ENCODE measurements at places on chromosomes 1 and 21. TPM values are rescaled to one million over a fixed set of nuclear protein-coding genes. Genes with fewer than 3 reads are reported as not detected.

DNA sequence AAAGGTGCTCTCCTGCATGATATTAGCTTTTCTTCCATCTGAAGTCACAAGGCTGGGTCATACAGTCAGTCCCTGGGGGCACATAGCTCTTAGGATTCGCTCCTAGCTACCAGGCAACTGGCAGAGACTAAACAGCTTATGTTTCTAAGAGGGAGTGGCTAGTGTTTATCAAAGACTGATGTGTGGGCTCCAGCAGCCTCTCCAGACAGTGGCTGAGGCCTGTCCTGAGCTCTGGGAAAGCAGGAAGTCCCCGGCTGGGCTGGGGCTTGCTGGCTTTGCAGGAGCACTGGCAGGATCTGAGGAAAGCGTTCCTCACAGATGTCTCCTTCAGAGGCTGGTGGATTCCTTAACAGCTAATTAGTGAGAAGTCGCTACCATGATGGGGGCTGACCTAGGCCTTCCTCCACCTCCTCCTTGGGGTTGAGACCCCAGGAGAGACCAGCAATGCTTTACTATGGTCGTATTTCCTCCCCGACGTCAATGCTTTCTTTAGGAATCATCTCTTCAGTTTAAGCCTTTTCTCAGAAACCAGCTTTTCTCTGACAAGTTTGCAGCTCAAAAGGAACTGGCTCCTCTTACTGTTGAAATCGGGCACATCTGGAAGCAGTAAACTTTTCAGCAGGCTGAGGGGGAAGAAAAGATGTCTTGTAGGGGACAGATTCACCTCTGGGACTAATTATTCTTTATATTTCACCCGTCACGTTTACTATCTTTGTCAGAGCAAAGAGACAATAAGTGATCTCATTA, 33.5 kb upstream of the HHAT start:
- peaks cover 5% of the 10 kb centered on the region for H3K4me1 ChIP-seq
- no peak overlapping the region for H3K4me3 ChIP-seq
- no peaks in the 10 kb centered on the region for H3K36me3 ChIP-seq

GRCh38 chr1:232705815-232706575, 76.1 kb upstream of the SIPA1L2 start:
- H3K36me3 ChIP-seq, result no peaks in the 10 kb centered on the region
- H3K4me3 ChIP-seq, result no peak overlapping the region
- peaks cover 1% of the 10 kb centered on the region for H3K4me1 ChIP-seq
- H3K27ac ChIP-seq, result no peak overlapping the region

DNA sequence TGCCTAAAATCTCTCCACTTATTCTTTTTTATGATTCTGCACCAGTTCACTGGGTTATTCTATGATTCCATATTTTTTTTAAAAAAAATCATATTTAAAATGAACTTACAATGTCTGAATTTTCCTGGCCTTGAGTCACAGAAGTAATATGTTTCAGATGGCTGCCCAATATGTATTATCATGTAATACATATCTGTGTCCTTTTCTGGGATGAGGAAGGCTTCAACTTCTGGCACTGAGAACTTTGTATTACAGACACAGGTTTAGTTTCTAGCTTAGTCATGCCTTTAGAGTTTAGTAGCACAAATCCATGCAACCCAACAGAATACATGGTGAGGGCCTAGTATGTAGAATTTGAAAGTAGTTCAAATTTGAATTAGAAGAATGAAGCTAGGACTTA, 7.8 kb upstream of the HSD17B7 start:
- no peak overlapping the region for H3K27ac ChIP-seq
- peaks cover 22% of the 10 kb centered on the region for H3K27me3 ChIP-seq
- H3K4me1 ChIP-seq, result no peaks in the 10 kb centered on the region
- no peak for DNase-seq

- DNase-seq, result no peak
- no peaks in the 10 kb centered on the region for H3K36me3 ChIP-seq
- H3K27me3 ChIP-seq, result peaks cover 21% of the 10 kb centered on the region
- H3K4me3 ChIP-seq, result no peak overlapping the region
- no peaks in the 10 kb centered on the region for H3K4me1 ChIP-seq
Observed at GRCh38 chr1:7491109-7491817, 279.8 kb upstream of the VAMP3 start.

- peak; percentile 75 for DNase-seq
- H3K4me1 ChIP-seq, result no peaks in the 10 kb centered on the region
- no peaks in the 10 kb centered on the region for H3K36me3 ChIP-seq
- no peak overlapping the region for H3K4me3 ChIP-seq
- H3K27ac ChIP-seq, result no peak overlapping the region
Observed at GRCh38 chr1:159891275-159892157, 8.4 kb downstream of the CFAP45 start.

DNA sequence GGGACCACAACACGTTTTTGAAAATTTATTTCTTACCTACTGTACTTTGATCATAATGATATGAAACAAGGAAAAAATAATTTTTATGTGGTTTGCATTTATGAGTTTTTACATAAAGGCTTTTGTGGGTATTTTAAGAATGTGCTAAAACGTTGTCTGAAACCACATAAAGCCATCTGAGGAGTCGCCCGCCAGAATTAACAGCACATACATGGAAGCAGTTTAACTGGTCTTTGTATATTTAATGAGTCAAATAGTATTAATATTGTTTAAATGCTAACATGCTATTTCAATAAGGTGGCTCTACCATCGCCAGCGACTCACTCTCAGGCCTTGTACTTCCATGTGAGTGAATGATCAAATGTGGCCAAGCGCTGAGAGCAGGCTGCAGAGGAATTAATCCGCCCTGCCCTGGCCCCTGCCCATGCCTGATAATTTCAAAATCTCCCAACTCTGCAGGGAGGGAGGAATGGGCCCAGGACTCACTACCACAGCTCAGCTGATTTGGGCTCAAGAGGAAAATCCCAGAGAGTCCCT, 49.6 kb downstream of the SLC66A1 start:
- no peak overlapping the region for H3K4me3 ChIP-seq
- DNase-seq, result no peak

DNA sequence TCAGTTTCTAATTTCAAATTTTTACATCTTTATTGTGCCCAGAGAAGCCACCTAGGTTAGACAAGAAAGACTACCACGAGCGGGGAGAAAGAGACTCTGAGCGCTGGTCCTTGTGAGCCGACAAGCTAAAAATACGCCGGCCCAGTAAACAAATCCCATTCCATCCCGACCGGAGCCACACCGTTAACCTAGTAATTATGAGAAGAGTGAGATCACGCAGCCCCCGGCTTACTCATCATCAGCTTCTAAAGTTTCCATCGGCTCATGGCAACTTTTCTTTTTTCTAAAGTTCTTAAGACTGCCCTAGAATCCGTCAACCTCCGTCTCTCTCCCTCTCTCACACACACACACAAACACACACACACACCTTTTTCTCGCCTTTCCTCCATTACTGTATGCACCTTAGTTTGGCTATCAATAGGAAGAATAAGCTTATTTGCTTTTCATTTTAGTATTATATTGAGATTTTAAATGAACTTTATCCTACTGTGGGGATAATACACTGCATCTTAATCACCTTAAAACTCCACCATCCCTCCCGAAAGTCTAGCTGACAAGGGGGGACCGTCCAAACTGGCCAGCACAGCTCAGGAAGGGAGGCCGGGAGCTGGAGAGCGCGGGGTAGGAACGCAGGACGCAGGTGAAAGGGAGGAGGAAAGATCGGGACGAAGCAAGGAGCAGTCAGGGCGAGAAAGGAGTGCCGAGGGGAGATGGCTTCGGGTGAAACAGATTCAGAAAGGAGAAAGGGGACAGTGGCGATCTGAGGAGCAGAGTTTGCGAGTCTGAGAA, 728 bp downstream of the OTUD7B start:
- peak overlapping the region; percentile 93 for H3K27ac ChIP-seq
- H3K36me3 ChIP-seq, result no peaks in the 10 kb centered on the region
- peaks cover 11% of the 10 kb centered on the region for H3K4me1 ChIP-seq
- no peaks in the 10 kb centered on the region for H3K27me3 ChIP-seq
- peak; percentile 62 for DNase-seq
- H3K4me3 ChIP-seq, result peak overlapping the region; percentile 85

GRCh38 chr1:101653482-101653946, 343.2 kb downstream of the OLFM3 start:
- no peak overlapping the region for H3K4me3 ChIP-seq
- DNase-seq, result no peak
- H3K27me3 ChIP-seq, result peaks cover 4% of the 10 kb centered on the region
- peaks cover 18% of the 10 kb centered on the region for H3K36me3 ChIP-seq
- H3K27ac ChIP-seq, result no peak overlapping the region

- H3K36me3 ChIP-seq, result no peaks in the 10 kb centered on the region
- no peak overlapping the region for H3K27ac ChIP-seq
- no peaks in the 10 kb centered on the region for H3K27me3 ChIP-seq
- no peaks in the 10 kb centered on the region for H3K4me1 ChIP-seq
- DNase-seq, result no peak
Observed at GRCh38 chr1:239861985-239862384, 229.7 kb upstream of the FMN2 start.

- no peak overlapping the region for H3K27ac ChIP-seq
- no peaks in the 10 kb centered on the region for H3K4me1 ChIP-seq
- DNase-seq, result no peak
- H3K36me3 ChIP-seq, result no peaks in the 10 kb centered on the region
Observed at GRCh38 chr1:14571810-14572767, 26.4 kb upstream of the KAZN start.

DNA sequence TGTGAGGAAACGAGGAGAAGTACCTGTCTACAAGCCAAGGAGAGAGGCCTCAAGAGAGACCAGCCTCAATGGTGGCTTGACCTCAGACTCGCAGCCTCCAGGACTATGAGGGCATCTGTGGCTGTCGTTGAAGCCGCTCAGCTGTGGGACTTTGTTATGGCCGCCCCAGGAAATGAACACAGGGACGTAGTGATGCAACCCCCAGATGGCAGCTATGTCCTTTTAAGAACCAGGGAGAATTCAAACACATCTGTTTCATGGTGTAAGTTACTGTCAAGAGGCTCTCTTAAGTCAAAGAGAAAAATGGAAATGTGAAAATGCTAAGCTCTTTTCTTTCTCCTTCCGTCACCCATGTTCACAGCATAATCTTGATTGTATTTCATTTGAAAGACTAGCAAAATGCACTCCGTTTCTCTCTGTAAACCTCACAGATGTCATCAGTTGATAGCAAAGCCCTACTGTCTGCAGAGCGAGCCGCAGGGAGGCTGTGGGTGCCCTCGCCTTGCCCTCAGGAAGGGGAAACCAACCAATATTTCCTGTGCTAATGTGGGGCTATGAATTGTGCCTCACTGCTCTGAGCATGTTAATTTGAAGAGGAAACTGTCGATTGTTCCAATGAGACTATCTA, 21.3 kb downstream of the UBASH3A start:
- peak overlapping the region; percentile 94 for H3K27ac ChIP-seq
- peak; percentile 66 for DNase-seq
- H3K4me3 ChIP-seq, result peak overlapping the region; percentile 80
- H3K27me3 ChIP-seq, result peaks cover 2% of the 10 kb centered on the region
- H3K36me3 ChIP-seq, result peaks cover 17% of the 10 kb centered on the region
- H3K4me1 ChIP-seq, result peaks cover 82% of the 10 kb centered on the region

- H3K4me1 ChIP-seq, result peaks cover 48% of the 10 kb centered on the region
- peak overlapping the region; percentile 91 for H3K27ac ChIP-seq
- no peak for DNase-seq
- H3K27me3 ChIP-seq, result no peaks in the 10 kb centered on the region
Observed at GRCh38 chr1:100930494-100930893, 34.6 kb downstream of the SLC30A7 start.

GRCh38 chr1:101437800-101438199, 201.0 kb downstream of the S1PR1 start:
- no peak overlapping the region for H3K27ac ChIP-seq
- DNase-seq, result no peak
- H3K4me1 ChIP-seq, result no peaks in the 10 kb centered on the region
- H3K36me3 ChIP-seq, result no peaks in the 10 kb centered on the region
- H3K4me3 ChIP-seq, result no peak overlapping the region
- H3K27me3 ChIP-seq, result peaks cover 6% of the 10 kb centered on the region

DNA sequence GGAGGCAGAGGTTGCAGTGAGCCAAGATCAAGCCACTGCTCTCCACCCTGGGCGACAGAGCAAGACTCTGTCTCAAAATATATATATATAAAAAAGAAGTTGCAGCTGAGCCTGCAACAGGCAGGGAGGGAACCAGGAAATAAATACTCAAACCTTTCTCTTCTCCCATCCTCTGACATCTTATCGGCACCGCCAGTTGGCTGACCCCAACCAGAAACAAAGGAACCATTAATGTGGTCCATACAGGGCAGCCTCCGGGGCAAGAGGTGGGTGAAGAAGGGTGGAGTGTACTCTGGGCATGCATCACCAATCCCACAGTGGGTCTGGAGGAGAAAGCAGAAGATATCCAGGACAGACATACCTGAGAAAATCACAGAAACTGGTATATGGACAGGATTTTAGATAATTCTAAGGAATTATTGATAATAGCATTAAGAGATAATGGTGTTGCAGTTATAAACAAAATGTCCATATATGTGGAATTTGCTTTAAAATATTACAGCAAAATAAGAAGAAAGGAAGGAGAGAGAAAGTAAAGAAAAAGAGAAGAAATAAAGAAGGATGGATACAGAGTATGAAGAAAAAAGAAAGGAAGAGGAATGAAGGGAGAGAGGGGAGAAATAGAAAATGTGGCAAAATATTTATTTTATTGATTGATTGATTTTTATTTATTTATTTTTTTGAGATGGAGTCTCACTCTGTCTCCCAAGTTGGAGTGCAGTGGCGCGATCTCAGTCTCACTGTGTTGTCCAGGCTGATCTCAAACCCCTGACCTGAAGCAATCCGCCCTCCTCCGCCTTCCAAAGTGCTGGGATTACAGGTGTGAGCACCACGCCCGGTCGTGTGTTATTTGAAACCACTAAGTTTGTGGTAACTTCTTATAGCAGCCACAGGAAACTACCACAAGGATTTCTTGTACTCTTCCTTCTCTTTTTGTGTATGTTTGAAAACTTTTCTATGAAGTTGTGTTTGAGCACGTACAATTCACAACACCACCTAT, 4.1 kb upstream of the PTAFR start:
- peaks cover 6% of the 10 kb centered on the region for H3K27me3 ChIP-seq
- H3K27ac ChIP-seq, result peak overlapping the region; percentile 7
- no peak for DNase-seq
- H3K4me3 ChIP-seq, result peak overlapping the region; percentile 50

GRCh38 chr21:29939924-29940275, at the start of gene GRIK1:
GRIK1 (minus strand) TSS chr21:29939996.
- H3K4me1 ChIP-seq, result peaks cover 2% of the 10 kb centered on the region
- H3K4me3 ChIP-seq, result no peak within 1 kb of the TSS
- DNase-seq, result no peak
- H3K27ac ChIP-seq, result no peak within 1 kb of the TSS

- DNase-seq, result no peak
- no peaks in the 10 kb centered on the region for H3K4me1 ChIP-seq
Observed at GRCh38 chr1:21182181-21182731, 5.6 kb upstream of the EIF4G3 start.

PRKACB gene
- total RNA-seq, result 174 TPM

GNG4 gene
- not detected for total RNA-seq

PDC gene
- not detected for total RNA-seq

CFAP45 gene
- total RNA-seq, result 1.3 TPM

VANGL2 gene
- total RNA-seq, result 0.10 TPM

LCE2B gene
- not detected for total RNA-seq

NR5A2 gene
- not detected for total RNA-seq

DNASE2B gene
- total RNA-seq, result not detected

KDM5B gene
- 45.6 TPM for total RNA-seq
